ENCODE measurements at places on chromosomes 13 and 19. TPM values are rescaled to one million over a fixed set of nuclear protein-coding genes. Genes with fewer than 3 reads are reported as not detected.

The CEACAM16 gene
- total RNA-seq = not detected

The STX10 gene
- total RNA-seq = 39.2 TPM

The NCLN gene
- total RNA-seq = 39.6 TPM

The ZNF253 gene
- 10.1 TPM for total RNA-seq

The ZNF492 gene
- total RNA-seq = not detected

DNA sequence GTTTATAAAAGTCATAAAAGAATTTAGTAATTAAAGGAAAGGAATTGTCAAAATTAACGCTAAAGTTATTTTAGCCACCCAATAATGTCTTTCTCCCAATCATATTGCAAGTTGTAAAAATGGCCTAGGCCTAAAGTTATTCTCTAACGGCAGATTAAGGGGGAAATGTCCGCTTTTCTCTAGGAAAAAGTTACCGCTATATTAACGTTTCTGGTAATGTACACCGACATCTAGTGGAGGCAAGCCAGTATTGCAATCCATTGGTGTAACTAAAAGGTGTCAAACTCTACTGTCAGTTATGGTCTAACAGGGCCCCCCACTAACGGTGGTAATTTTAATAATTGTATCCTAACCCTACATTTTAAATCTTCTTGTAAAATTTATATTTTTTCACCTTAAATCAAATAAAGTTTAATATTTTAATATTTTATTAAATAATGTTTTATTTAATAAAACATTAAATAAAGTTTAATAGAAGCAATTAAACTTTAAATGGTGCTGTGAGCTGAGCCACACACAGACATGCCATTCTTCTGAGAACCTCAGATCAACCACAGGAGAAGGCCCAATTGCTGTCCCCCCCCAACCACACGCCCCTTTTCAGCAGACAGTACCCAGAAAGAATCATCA lies 35.9 kb upstream of the ZSCAN5A start:
- H3K4me1 ChIP-seq = no peaks in the 10 kb centered on the region
- peak; percentile 73 for DNase-seq
- H3K4me3 ChIP-seq = no peak overlapping the region
- H3K36me3 ChIP-seq = no peaks in the 10 kb centered on the region

- H3K36me3 ChIP-seq = no peaks in the 10 kb centered on the region
- H3K27ac ChIP-seq = no peak overlapping the region
- H3K4me3 ChIP-seq = no peak overlapping the region
- DNase-seq = no peak
- no peaks in the 10 kb centered on the region for H3K27me3 ChIP-seq
These were observed 629.7 kb downstream of the LIG4 start for GRCh38 chr13:107585469-107586180.

- no peaks in the 10 kb centered on the region for H3K27me3 ChIP-seq
- no peak for DNase-seq
- H3K4me1 ChIP-seq = no peaks in the 10 kb centered on the region
- no peaks in the 10 kb centered on the region for H3K36me3 ChIP-seq
These were observed 28.0 kb downstream of the PEPD start for GRCh38 chr19:33493401-33494275.

DNA sequence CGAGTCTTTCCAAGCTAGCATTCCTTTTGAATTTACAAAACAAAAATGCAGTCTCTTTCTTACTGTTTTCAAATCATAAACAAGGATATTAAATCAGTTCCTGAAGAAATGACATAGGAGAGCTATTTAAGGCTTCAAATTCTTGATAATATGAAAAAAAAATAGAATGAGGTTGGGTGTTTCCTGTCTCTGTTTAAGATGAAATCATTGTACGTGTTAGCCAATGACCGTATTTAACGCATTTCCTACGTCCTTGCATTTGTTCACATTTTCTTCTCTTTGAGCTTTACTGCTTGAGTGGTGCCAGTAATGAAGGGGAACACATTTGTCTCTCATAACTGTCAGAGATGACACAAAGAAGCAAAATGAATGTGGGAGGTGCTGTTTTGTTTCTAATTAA lies 821.3 kb downstream of the DIAPH3 start:
- DNase-seq = no peak
- H3K4me3 ChIP-seq = no peak overlapping the region
- no peak overlapping the region for H3K27ac ChIP-seq
- no peaks in the 10 kb centered on the region for H3K36me3 ChIP-seq

- H3K27me3 ChIP-seq = no peaks in the 10 kb centered on the region
- no peak overlapping the region for H3K4me3 ChIP-seq
- H3K36me3 ChIP-seq = peaks cover 12% of the 10 kb centered on the region
- no peak for DNase-seq
These were observed 324.6 kb downstream of the KLF12 start for GRCh38 chr13:73809561-73809960.

DNA sequence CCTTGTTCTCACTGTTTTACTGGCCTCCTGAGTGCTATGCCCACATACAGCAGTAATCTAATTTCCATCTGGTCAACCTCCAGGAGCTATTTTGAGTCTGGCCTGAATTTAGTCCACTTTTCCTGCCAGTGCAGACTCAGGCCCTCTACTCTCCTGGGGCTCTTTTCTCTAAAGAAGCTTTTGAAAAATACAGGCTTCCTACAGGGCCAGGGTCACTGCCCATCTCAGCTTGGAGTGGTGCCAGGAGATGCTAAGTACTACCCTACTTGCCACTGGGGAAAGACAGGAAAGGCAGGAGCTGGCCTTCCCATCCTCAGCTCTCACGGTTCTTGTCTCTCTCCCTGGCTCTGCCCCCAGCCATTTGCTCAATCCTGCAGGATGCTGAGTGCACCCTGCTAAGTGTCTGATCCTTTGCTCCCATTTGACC lies 101.7 kb upstream of the SERP2 start:
- no peaks in the 10 kb centered on the region for H3K36me3 ChIP-seq
- H3K4me3 ChIP-seq = no peak overlapping the region
- peaks cover 12% of the 10 kb centered on the region for H3K4me1 ChIP-seq
- no peak overlapping the region for H3K27ac ChIP-seq
- H3K27me3 ChIP-seq = no peaks in the 10 kb centered on the region

DNA sequence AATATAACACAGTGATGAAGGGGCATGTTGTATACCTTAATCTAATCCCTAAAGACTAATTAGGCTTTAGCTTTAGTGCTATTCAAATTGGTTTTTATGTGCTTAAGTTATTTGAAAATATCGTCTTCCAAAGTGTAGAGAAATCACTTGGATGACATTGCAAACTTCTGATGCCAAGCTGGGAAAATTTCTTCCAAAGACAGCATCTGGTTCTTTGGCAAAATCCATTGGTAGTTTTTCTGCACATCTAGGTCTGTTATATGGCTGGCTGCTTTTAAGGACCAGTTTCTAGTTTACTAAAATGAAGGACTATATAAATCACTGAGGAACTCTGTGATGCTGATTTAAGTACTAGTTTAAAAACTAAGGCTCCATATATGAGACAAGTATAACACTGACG lies 2362.3 kb downstream of the PCDH9 start:
- no peaks in the 10 kb centered on the region for H3K4me1 ChIP-seq
- no peaks in the 10 kb centered on the region for H3K36me3 ChIP-seq
- H3K27ac ChIP-seq = no peak overlapping the region
- H3K4me3 ChIP-seq = no peak overlapping the region
- no peaks in the 10 kb centered on the region for H3K27me3 ChIP-seq
- DNase-seq = no peak

- peak; percentile 71 for DNase-seq
- H3K4me3 ChIP-seq = peak overlapping the region; percentile 64
- H3K36me3 ChIP-seq = no peaks in the 10 kb centered on the region
These were observed 583 bp downstream of the TECR start for GRCh38 chr19:14530005-14530348.

- DNase-seq = no peak
- H3K36me3 ChIP-seq = no peaks in the 10 kb centered on the region
- no peaks in the 10 kb centered on the region for H3K27me3 ChIP-seq
- no peak overlapping the region for H3K4me3 ChIP-seq
- no peaks in the 10 kb centered on the region for H3K4me1 ChIP-seq
These were observed 232.6 kb upstream of the IPO5 start for GRCh38 chr13:97720896-97721295.

DNA sequence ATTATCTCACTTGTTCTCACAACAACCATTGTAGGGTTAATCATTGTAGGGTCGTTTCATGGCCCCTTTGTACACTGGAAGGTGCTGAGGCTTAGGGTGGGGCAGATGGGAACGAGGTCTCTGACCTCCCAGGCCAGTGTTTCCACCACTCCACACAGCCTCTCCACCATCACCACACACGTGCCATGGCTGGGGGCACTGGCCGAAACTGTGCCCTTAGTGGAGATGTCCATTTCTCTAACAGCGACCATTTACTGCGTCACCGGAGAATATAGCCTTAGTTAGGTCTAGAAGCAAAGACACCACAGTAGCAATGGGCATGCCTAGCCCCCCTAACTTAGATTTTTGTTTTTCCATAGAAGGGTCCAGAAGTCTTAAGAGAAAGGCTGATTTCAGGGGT lies 36.5 kb downstream of the COL4A1 start:
- H3K4me1 ChIP-seq = no peaks in the 10 kb centered on the region
- no peak overlapping the region for H3K27ac ChIP-seq
- H3K36me3 ChIP-seq = no peaks in the 10 kb centered on the region
- H3K4me3 ChIP-seq = no peak overlapping the region

DNA sequence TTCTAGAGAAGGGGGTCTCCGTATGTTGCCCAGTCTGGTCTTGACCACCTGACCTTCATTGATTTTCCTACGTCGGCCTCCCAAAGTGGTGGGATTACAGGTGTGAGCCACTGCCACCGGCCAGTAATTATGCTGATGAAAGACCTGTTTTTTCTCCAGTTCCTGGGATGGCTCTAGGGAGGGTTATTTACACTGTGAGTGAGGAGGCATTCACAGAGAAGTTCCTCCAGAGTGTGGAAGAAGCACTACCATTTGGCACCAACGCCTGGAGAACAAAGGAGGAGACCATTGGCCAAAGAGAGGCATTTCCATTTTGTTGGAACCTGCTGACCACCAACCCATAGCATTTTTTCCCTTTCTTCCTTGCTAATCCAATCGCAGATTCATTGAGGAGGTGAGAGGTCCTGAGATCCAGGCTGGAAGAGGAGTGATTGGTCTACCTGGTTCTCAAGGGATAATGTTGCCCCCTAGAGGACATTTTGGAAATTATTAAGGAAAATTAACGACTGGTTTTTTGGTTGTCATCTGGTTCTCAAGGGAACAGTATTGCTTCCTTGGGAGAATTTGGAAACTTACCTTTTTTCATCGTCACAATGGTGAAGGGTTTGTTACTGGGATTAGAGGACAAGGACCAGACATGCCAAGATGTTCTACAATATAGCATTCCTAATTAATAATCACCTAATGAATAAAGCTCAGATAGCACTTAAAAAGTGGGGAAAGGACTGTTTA lies 5.5 kb upstream of the SAE1 start:
- H3K27ac ChIP-seq = no peak overlapping the region
- H3K36me3 ChIP-seq = no peaks in the 10 kb centered on the region
- H3K4me1 ChIP-seq = peaks cover 2% of the 10 kb centered on the region
- H3K4me3 ChIP-seq = no peak overlapping the region
- H3K27me3 ChIP-seq = no peaks in the 10 kb centered on the region

- H3K36me3 ChIP-seq = no peaks in the 10 kb centered on the region
- H3K4me1 ChIP-seq = no peaks in the 10 kb centered on the region
- DNase-seq = no peak
- no peak overlapping the region for H3K4me3 ChIP-seq
- H3K27ac ChIP-seq = no peak overlapping the region
These were observed 130.5 kb downstream of the MAB21L1 start for GRCh38 chr13:35345992-35346391.

GRCh38 chr13:51229731-51230130 lies 7.5 kb downstream of the FAM124A start:
- no peaks in the 10 kb centered on the region for H3K4me1 ChIP-seq
- H3K4me3 ChIP-seq = no peak overlapping the region
- H3K27me3 ChIP-seq = peaks cover 6% of the 10 kb centered on the region
- no peak for DNase-seq
- no peaks in the 10 kb centered on the region for H3K36me3 ChIP-seq

DNA sequence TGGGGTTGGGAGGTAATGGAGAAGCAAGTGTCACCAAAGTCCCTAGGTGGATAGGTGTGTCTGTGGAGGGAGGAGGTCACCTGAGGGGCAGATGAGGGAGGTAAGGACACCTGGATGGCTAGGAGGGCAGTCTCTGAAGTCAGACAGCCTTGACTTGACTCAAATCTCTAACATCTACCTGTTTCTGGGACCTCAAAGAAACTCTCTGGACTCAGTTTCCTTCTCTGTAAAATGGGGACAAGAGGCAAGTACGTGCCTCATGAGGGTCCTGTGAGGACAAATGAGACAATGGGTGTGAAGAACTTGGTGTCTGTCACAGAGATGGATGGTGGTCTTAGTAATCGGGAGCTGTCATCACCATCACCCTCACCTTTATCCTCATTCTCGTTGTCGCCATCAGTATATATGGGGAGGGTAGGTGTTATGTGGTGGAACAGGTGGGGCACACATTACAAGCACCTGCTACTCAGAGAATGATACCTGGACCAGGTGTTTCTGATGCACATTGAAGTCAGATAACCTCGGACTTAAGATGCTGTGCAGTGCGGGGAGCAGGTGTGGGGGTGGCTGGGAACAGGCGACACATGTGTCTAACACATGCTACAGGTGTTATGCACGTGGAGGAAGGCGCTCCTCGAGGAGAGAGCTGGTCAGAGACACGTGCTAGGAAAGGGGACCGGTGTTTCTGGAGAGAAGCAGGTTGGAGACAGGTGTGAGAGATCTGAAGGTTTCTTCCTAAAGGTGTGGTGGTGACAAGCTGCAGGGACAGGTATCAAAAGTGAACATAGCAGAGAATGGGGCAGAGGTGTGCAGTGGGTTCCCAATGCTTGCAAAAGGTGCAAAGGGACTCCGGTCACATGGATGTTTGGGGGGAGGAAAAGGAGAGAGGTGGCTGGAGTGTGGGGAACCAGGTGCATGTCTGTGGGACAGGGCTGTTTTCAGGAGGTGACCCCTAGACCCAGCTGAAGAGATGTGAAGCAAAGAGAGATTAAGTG lies 3.8 kb downstream of the ERFL start:
- no peak overlapping the region for H3K4me3 ChIP-seq
- no peaks in the 10 kb centered on the region for H3K36me3 ChIP-seq
- peaks cover 36% of the 10 kb centered on the region for H3K4me1 ChIP-seq
- no peak overlapping the region for H3K27ac ChIP-seq

- no peak for DNase-seq
- H3K36me3 ChIP-seq = no peaks in the 10 kb centered on the region
- H3K27ac ChIP-seq = no peak overlapping the region
These were observed 53.0 kb downstream of the PEPD start for GRCh38 chr19:33468361-33469170.

DNA sequence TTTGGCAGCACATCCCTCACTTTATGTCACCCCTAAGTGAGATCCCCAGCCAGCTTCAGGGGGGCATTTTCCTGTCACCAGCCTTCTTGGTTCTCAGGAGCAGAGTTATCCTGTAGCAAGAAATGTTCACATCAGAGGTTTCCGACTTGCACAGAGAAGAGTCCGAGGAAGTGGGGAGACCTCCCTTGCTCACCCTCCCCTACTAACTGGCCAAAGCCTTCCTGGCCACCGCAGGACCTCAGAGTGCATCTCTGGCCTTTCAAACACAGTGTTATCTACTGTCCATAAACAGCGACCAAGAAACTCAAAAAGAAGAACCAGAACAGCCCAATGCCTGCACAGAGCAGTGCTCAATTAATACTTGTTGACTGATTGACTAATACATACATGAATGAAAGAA lies 134.4 kb downstream of the USP12 start:
- H3K27ac ChIP-seq = no peak overlapping the region
- peaks cover 7% of the 10 kb centered on the region for H3K4me1 ChIP-seq
- no peak overlapping the region for H3K4me3 ChIP-seq
- H3K27me3 ChIP-seq = no peaks in the 10 kb centered on the region
- no peaks in the 10 kb centered on the region for H3K36me3 ChIP-seq
- no peak for DNase-seq

GRCh38 chr13:76703216-76703615 lies 183.0 kb downstream of the KCTD12 start:
- no peak overlapping the region for H3K27ac ChIP-seq
- H3K4me1 ChIP-seq = no peaks in the 10 kb centered on the region
- no peaks in the 10 kb centered on the region for H3K27me3 ChIP-seq
- H3K4me3 ChIP-seq = no peak overlapping the region

Measured in natural killer cell (primary cell).